Stimulated activated CD8-positive, alpha-beta memory T cell treated with anti-CD3 and anti-CD28 coated beads, Interleukin-4, amount 100 ng/mL, for 48 hours (primary cell): ENCODE measurements at places on chromosomes 6 and 20.
A peak's percentile ranks its signal among the peaks of the same experiment; 100 is the strongest.

DNA sequence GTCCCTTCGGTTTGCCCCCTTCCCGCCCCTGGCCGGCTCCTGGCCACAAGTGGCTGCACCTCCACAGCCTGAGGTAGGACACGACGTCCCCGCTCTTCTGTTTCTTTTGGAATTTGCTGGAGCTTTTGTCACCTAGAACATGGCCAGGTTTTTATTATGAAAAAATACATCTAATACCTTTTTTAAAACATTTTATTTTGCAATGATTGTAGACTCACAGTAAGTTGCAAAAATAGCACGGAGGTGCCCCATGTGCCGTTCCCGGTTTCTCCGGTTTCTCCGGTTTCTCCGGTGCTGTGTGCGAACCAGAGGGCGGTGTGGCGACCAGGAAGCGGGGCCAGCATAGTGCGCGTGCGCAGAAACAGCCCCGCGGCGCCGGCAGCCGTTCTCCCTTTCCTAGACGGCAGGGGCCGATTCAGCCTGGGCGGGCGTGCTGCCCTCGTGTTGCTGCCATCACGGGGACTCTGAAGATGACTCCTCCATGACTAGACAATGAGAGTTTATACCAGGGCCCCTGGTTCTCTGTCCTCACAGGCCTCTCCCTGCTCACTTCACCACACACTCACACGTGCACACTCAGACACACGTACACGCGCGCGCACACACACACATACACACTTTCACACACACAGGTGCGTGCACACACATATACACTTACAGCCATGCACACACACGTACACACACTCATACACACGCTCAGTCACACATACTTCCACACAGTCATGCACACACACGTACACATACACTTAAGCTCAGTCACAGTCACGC is 102.1 kb downstream of the TMEM242 start:
- DNase-seq, result peak; percentile 90

- no peak for DNase-seq
Observed at GRCh38 chr6:148107911-148108310, 234.7 kb upstream of the SASH1 start.

DNA sequence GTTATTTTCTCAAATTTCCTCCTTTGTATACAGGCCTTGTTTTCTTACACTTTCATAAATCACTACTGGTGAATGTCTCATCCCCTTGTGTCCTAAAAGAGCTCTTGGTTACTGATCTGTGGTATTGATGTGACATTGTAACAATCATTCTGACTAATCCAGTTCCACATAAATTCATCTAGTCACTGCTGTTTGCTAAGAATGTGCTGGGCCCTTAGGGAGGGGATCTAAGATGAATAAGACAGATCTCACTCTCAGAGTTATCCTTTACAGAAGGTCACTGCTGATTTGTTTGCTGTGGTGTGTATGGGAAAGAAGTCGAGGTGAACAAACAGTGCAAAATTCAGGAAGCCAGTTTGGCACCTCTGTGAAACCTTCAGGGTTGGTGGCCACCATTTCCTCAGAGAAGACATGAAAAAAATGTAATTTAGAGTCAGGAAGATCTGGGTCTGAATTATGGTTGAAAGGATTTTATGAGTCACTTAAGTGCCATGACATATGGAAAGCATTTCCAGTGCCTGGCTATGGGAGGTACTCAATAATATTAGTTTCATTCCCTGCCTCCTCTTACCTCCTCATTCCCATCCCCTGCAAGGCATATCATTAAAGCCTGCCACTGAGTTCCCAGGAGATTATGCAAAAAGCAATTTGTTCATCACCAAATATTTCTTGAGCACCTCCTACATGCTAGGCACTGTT is 121.8 kb downstream of the COL9A1 start:
- no peak for DNase-seq

GRCh38 chr6:36577301-36577700 is 16.9 kb upstream of the SRSF3 start:
- DNase-seq, result no peak

- no peak for DNase-seq
Observed at GRCh38 chr6:42729731-42730130, 7.3 kb upstream of the PRPH2 start.

DNA sequence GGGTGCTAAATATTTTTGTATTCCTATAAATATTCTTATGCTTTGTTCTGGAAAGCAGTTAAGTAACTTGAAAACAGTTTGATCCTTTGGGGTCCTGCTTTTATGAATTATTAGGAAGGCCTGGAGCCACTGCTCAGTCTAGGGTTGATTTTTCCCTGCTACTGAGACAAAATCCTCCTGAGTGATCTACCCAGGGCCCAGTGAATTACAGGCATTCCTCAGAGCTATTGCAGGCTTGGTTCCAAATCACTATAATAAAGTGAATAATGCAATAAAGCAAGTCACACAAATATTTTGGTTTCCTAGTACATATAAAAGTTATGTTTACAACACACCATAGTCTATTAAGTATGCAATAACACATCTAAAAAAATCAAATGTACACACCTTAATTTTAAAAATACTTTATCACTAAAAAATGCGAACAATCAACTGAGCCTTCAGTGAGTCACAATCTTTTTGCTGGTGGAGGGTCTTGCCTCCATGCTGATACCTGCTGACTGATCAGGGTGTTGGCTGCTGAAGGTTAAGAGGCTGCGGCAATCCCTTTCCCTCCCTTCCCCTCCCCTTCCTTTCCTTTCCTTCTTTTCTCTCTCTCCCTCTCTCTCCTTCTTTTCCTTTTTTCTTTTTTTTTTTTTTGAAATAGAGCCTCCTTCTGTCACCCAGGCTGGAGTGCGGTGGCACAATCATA is 43.0 kb downstream of the DNAAF9 start:
- DNase-seq, result no peak

DNA sequence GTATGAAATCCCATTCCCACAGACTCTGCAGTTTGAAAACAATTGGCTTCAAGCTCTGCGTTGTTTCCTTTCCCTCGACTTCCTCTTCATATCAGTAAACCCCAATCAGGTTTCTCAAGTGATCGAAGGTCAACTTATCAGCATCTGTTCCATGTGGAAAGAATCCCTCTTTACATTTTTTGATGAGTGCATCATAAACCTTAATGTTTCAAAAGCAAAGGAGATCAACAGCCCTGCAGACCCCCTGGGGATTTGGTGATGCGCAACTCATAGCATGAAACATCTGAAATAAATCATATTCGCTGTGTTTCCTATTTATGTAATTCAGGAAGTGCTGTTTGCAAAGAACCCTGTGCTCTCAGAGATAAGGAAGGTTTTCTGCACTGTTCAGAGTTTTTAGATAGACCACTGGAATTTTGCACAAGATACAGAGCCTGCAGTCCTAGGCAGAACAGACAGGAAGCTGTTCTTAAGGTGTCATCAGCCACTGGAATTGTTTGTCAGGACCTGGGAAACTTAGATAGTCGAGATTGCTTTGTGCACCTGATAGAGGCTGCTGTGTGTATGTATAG is 216.0 kb downstream of the HIVEP2 start:
- DNase-seq, result no peak

- no peak for DNase-seq
Observed at GRCh38 chr6:142118925-142119324, 13.8 kb upstream of the GJE1 start.

DNA sequence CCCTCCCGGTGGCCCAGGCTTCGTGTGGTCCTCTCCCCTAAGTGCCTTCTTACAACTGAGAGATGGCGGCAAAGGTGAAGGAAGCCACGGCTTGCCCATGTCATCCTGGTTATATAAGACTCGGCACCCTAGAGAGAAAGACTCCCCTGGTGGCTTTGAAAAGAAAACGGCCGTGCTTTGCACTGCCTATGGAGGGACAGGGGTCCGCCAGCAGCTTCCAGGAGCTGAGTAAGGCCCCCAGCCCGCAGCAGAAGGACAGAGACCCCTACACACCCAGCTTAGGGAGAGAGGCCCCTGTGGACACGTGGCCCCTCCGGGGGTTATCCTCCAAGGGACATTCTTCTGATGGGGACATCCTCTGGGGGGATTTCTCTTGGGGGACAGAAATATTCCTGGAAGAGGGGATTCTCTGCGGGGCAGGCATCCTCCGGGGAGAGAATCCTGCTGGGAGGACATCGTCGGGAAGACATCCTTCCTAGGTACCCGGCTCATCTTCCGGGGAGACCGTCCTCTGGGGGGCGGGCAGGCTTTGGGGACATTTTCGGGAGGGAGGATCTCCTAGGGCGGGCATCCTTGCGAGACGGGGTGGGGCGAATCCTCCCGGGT is 511 bp upstream of the OGFR start:
- peak; percentile 47 for DNase-seq

DNA sequence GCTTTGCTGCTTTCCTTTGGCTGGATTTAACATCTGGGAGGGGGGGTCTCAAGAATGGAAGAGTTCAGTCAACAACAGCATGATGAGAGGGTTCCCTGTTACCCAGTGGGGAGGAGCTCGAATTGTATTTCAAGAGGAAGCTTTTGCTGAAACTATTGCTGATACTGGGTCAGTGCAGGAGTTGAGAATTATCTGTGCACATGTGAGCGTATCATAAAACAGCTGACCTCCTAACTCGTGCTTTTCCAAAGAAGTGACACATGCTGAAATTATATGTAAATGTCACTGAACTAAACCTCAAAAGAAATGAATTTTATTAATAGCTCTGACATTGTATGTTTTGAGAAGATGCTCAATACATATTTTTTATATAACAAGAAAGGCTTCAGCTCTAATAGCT is 96.3 kb downstream of the PHF3 start:
- no peak for DNase-seq

DNA sequence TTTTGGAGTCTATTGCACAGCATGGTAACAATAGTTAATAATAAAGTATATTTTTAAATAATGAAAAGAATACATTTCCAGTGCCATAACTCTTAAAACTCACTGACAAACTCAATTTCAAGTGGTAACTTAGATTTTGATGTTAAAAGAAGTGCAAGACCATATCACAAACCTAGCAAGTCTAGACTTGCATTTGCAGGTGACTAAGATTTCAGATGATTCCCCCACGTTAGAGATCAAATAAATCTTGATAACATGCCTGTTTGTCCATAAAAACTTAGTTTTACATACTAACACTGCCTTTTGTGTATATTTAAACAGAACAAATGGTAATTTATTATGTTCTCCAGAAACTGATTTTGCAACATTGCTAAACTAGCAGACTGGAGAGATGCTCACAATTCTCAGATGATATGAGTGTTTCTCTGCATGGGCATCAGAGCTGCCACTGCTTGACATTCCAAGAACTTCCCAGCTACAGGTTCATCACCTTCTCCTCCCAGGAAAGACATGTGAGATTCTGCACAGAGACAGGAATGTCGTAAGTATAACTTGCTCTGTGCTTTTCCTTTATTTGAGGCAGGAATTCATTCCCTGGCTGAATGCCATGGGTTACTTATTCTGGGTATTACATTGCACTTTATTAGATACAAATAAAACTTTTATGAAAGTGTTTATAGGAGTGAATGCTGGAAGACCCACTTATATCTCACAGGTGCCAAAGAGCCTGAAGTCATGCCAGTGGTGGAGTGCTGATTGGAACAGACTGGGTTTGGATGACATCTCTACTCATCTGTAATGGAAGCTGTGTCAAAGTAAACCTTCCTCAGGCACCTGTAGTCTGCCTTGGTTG is 160.2 kb upstream of the FOXA2 start:
- no peak for DNase-seq

- peak; percentile 47 for DNase-seq
Observed at GRCh38 chr6:139262519-139263300, 29.1 kb downstream of the TXLNB start.

- DNase-seq, result no peak
Observed at GRCh38 chr6:103707596-103708325, 1152.0 kb downstream of the HACE1 start.

GRCh38 chr6:129233458-129234134 is 350.7 kb downstream of the LAMA2 start:
- DNase-seq, result no peak

DNA sequence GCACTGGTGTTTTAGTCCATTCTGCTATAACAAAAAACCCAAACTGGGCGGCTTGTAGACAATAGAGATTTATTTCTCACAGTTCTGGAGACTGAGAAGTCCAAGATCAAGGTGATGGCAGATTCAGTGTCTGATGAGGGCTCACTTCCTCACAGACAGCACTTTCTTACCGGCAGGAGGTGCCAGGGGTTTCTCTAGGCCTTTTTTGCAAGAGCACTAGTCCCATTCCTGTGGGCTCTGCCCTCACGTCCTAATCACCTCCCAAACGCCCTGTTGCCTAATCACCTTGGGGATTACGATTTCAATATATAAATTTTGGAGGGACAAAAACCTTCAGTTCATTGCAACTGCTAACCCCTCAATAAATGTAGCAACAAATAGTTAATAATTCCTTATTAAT is 140.0 kb upstream of the SGK1 start:
- no peak for DNase-seq

DNA sequence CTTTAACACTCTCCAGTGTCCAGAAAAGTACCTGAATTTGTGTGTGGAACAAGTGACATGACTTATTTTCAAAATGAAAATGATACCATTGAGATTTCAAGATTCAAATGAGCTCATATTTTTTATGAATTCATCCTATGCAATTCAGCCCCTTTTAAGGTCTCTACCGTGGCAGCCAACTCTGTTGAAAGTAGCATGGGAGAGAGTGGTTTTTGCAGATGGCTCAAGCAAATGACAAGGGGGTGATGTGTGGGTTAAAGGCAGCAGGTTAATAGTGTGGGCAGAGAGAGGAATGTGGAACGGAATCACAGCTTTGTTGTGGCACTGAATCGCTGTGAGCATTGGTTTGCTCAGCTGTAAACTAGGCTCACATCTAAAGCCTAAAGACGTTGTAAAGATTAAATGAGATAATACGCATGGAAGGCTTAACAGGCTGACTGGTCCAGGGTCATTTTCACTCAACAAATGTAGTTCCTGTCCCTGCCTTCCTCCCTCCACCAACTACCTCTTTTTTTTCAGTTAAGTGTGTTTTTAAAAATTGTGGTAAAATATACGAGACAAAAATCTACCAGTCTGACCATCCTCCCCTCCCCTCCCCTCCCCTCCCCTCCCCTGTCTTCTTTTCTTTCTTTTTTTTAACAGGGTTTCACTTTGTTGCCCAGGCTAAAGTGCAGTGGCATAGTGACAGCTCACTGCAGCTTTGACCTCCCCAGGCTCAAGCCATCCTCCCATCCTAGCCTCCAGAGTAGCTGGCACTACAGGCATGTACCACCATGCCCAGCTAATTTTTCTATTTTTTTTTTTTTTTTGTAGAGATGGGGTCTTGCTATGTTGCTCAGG is 114.7 kb upstream of the ZNF217 start:
- peak; percentile 65 for DNase-seq

- no peak for DNase-seq
Observed at GRCh38 chr20:39773380-39774000, 811.3 kb downstream of the DHX35 start.

DNA sequence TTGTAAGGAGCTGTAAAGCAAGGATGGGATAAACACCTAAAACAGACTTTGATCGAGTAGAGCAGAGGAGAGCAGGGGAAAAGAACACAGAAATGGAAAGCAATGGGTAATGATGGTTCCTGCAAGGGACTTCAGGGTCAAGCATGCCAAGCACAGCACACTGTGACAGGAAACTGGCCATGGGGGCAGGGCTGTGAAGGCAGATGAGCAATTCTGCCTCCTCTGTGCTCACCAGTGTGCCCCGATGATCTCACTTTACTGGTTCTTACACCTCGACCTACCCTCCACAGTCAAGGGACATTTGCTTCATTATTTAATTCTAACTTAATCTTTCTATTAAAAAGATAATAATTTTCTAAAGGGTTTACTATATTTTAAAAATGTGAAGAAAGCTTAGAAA is 21.6 kb upstream of the MYB start:
- peak; percentile 69 for DNase-seq
